Activated naive CD8-positive, alpha-beta T cell treated with anti-CD3 and anti-CD28 coated beads, Interleukin-2, amount 10 ng/mL, durations not matched to agents 7 days and 5 days (primary cell): ENCODE measurements at places on chromosomes 4 and X.

DNA sequence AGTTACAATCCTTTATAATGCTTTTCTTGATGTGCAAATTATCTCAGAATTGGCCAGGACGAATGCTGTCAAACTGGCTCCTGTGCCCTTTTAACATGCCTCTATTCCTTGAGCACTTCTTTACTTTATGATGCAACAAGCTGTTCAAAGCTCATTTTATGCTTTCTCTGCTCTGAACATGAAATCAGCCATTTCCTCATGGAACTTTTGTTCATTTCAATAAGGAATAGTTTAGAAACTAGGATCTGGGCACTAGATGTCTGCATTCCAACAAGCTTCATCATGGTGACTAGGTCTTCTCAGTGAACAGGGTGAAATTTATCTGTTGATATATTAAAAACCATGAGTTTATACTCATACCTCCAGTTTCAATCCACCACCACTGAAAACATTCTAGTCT, 87.3 kb upstream of the TEX13A start:
- DNase-seq: no peak

- no peak for DNase-seq
Measured at GRCh38 chr4:71126719-71127118, 133.3 kb downstream of the DCK start.

GRCh38 chr4:122657553-122657952, 36.7 kb upstream of the IL21 start:
- DNase-seq: no peak

- DNase-seq: no peak
Measured at GRCh38 chr4:140388015-140388414, 14.6 kb downstream of the SCOC start.

DNA sequence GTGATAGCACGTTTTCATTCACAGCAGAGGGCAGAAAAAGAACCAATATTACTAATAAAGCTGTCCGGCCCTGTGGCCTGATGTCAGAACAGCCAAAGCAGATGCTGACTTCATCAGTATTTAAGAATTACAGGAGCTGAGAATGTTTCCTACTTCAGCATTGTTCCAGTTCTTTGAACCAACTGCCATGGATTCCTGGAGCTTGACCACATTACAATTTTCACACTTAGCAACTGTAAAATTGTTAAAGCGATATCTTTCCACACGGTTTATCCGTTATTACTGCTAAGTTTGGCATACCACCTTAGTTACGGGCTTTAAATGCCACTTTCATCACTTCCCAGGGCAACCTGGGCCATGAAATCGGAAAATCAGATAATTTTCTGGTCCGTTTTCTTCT, 118.2 kb downstream of the EPHA5 start:
- no peak for DNase-seq

DNA sequence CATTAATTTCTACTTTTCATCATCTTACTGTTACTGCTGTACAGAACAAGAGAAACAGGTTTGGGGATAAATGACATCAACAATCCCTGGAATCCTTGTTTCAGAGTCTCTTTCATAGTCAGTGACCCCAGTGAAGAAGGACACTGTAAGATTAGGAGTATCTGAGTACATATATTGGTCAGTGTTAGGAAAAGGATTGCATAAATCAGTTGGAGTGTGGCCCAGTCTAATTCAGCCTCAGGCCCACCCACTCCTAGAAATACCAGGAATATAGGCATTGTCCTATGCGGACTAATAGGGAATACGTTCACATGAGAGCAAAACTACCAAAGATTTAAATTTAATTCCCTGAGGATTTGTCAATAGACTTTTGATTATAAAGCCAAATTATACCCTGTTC, 237.8 kb downstream of the LDB2 start:
- no peak for DNase-seq

DNA sequence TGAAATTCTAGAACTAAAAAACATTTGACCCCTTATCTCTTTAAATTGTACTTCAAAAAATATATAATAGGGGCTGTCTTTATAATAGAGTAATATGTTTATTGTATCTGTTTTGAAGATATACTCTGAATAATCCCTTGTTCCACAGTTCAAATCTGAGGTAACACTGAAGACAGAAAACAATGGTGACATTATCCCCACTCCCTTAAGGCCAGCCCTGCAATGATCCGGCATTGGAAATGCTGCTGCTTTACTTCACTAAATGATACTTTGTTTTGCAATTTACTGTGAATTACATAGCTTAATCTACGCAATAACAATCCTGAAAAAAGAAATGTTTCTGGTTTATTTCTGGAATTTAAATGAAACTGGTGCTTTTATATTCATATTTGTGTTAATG, 34.4 kb upstream of the ZFP42 start:
- DNase-seq: no peak

DNA sequence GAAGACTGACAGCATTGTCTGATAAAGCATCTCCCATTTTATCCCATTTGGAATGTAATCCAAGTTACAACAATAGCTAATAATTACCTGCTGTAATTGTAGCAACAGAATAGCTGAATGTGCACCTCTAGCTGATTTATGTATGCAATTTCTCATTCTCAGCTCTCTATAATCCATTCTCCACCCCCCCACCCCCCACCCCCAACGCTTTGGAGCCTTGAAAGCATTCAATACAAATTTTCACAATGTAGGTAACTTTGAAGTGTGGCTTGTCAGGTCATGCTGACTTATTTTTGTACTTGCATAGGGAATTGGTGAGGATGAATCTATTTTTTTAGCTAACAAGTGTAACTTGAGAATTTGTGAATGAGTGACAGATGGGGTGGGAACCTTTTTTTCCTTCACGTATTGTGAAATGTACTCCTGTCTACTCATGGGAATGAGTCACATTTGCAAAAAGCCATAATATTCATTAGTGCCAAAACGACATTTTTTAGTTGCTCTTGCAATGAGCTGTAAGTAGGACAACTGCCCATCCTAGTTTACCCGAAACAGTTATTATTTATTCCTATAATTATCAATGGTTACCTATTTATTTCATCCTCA, 159.3 kb downstream of the PALLD start:
- no peak for DNase-seq

DNA sequence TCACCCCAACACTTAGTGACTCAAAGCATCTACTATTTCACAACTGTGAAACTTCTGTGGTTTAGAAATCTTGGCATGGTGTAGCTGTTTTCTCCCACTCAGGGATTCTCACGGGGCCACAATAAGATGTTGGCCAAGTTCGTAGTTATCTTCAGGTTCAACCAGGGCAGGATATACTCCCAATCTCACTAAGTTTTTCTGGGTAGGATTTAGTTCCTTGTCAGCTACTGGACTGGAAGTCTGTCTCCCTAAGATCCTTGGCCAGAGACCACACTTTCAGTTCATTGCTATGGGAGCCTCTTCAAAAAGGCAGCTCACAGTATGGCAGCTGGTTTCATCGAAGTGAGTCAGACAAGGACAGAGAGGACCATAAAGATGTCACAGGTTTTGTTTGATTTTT, 111.7 kb upstream of the PDHA2 start:
- DNase-seq: no peak

DNA sequence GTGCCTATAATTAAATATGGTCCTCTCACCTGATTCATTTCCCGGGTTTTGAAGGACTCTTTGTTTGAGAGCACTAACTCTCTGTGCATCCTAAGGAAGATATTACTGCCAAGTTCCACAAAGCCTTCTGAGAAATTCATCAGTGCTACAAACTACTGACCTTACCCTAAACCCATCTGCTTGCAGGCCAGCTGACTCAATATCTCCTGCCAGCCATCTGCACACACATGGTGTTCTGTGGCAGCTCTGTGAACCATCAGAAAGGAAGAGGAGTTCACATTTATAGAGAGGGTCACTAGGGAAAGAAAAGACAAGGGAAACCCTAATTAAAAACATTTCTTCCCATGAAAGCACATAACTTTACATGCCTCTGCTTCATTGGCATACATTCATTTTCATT, 156.7 kb downstream of the ATP10D start:
- no peak for DNase-seq

- DNase-seq: no peak
Measured at GRCh38 chr4:124224256-124224655, 488.3 kb downstream of the ANKRD50 start.

DNA sequence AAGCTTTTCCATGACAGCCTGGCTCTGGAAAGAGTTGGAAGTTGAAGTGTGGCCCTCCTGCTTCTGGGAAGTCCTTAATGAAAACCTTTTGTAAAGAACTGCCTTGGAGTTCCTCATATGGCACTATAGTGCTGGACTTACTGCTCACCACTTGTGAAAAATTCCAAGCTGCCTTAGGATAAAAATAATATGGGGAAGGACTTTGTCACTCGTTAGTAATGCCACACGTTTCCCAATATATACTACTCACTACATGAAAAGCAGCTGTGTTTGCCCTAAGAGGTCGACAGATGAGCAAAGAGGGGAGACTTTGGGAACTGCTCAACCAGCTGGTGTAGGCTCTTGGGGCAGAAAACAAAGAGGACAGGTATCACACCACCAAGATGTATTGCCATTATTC, 11.7 kb downstream of the OPHN1 start:
- no peak for DNase-seq

DNA sequence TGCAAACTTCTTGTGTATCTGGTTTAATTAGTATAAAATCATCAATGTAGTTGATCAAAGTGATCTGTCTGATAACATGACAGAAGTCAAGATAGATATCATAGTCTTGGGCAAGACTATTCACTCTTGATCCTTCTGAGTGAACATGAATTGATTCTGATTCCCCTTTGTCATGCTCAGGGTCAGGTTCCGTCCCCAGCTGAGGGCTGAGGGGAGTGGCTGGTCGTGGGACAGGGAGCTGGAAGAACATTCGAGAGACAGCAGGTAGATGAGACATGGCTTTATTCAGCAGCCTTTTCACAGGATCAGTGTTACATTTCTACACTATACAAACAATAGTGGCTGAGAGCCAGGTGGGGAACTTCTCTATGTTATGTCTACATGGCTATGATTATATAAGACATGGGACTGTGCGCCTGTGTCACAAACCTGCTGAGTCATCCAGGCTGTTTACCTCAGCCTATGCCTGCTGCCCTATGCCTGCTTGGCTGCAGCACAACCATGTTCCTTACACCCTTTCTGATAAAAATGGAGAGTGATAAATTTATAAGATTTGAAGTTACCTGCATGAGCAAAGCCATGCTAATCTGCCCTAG, 586.9 kb upstream of the NR3C2 start:
- no peak for DNase-seq
